IPS DF 19.7 (cell line): ENCODE measurements at places on chromosomes 13 and 19.

- DNase-seq = no peak
Observed at GRCh38 chr13:100140441-100140840, 51.5 kb downstream of the PCCA start.

- DNase-seq = no peak
Observed at GRCh38 chr13:46665633-46666482, 112.9 kb downstream of the LRCH1 start.

- DNase-seq = no peak
Observed at GRCh38 chr13:113926951-113927660, 46.8 kb downstream of the C13orf46 start.

- no peak for DNase-seq
Observed at GRCh38 chr19:40598121-40598917, 2.9 kb upstream of the LTBP4 start.

GRCh38 chr19:3366753-3367627 lies 607 bp downstream of the NFIC start:
- no peak for DNase-seq

GRCh38 chr13:42804244-42804874 lies 23.0 kb downstream of the FAM216B start:
- no peak for DNase-seq

- no peak for DNase-seq
Observed at GRCh38 chr19:45418802-45419201, 4.9 kb downstream of the ERCC1 start.

DNA sequence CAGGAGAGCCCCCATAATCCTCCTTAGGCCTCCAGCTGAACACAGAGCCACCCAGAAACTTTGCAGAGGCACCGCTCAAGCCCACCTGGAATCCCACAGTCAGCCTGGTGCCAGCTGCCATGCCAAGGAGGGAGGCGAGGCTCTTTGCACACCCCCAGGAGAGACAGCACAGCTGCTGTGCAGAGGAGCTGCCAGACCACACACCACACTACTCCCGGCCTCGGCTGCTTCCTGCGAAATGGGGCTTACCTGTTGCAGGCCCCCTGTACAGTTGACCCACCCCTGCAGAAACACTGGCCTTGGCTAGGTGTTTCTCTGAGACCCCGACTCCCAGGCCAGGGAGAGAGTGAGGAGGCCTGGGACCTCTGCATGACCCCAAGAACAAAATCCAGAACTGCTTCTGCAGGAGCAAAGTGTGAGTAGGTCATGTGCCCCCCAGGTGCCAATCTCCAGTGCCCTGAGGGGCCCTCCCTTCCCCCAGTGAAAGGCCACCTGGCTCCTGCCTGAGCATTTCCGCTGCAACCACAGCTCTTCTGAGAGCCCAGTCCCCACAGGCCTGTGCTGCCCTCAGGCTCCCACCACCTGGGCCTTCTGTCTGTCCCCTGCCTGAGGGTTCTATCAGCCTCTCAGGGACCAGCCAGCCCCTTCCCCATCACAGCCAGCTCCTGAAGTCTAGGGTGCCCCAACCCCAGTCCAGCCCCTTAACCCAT lies 580.4 kb downstream of the UQCRFS1 start:
- no peak for DNase-seq

DNA sequence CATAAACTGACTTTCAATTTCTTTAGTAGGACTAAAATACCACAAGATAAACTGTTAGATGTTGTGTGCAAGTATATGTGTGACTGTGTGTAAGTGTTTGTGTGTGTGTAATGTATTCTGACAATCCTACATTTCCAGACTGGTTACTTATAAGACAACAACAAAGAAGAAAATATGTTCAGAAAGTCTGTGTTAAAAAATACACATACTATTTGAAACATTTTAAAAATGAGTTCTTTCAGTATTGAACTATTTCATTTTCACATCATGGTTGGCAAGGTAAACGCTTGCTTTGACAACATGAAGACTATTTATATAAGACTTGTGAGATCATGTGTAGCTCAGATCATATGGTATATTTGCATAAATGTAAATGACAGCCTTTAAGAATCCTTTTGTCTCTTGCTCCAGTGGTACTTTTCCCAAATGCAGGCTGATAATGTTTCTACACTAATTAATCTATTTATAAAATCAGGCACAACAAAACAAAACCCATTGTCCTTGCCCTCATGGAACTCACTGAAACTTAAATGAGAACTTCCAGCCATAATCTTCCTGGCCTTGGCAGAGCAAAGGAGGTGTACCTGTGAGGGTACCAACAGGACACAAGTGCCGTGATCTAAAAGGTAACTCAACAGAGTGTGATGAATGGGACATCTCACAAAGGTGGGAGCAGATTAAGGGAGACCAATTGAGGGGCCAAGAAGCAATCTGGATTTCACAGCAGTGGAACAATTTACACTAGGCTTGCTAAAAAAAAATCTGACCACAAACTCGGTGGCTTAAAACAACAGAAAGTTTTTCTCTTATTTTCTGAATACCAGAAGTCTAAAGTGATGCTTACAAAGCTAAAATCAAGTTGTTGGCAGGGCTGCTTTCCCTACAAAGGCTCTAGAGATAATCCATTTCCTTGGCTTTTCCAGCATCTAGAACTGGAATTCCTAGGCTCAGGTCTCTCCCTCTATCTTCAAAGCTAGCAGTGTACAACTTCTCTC lies 349.0 kb downstream of the TBC1D4 start:
- DNase-seq = no peak

DNA sequence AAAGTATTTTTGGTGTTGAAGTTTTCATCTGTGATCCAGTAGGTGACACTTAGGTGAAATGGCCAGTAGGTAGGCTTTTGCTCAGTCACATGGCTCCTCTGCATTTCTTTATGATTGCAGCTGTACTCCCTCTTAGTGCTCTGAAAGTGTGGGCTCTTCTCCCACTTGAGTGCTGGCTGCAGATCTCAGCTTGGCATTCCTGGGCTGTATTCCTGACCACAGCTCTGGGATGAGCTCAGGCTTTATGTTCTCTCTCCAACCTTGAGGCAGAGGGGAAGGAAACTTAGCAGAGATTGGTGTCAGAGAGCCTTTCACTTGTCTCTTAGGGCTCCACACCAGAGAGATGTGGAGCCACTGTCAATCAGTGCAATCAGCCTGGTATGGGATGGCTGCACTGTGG lies 254.3 kb downstream of the NDFIP2 start:
- no peak for DNase-seq

- DNase-seq = no peak
Observed at GRCh38 chr19:1513499-1514294, 878 bp upstream of the ADAMTSL5 start.

DNA sequence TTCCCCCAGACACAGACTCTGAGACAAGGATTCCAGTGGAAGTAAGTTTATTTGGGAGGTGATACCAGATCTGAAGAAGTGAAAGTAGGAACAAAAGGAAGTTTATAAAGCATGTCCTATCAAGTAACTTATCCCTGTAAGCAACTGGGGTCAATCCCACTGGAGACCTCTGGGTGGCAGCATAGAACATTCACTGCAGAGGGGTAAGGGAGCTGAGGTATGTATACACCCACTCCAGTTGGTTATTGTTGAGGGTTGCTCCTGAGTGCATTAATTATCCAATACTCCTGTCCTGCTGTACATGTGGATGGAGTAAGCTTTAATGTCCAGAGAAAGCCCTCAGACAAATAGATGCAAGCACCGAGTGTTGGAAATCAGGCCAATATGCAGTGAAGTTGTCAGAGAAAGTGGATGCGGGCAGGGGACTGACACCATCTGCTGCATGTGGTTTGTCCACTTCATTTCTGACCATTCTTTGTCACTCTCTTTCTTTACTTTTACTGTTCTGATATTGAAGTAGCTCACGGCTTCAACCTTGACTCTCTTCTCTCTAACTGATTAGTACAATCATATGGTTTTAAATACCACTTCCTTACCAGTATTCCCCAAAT lies 46.7 kb downstream of the NOTCH3 start:
- peak; percentile 38 for DNase-seq

GRCh38 chr13:80695841-80696240 lies 354.9 kb upstream of the SPRY2 start:
- no peak for DNase-seq

GRCh38 chr13:33322543-33322809 lies 36.9 kb upstream of the STARD13 start:
- no peak for DNase-seq

DNA sequence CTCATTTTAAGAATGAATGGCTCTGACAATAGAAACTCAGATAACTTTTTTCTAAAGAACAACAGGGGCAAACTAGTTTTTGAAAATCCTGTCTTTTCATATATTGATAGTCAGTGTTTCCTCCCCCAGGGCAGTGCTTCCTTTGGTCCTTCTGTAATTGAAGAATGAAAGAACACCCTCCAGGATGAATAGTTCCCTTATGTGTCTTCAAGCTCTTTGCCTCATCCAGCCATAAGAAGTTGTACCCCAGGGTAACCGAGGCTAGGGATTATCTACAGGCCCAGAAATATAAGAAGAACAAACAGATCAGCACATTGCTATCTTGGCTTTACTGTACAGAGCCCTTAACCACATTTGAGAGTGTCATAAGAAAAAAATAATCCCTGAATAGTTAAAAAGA lies 12.1 kb upstream of the ERICH6B start:
- no peak for DNase-seq

DNA sequence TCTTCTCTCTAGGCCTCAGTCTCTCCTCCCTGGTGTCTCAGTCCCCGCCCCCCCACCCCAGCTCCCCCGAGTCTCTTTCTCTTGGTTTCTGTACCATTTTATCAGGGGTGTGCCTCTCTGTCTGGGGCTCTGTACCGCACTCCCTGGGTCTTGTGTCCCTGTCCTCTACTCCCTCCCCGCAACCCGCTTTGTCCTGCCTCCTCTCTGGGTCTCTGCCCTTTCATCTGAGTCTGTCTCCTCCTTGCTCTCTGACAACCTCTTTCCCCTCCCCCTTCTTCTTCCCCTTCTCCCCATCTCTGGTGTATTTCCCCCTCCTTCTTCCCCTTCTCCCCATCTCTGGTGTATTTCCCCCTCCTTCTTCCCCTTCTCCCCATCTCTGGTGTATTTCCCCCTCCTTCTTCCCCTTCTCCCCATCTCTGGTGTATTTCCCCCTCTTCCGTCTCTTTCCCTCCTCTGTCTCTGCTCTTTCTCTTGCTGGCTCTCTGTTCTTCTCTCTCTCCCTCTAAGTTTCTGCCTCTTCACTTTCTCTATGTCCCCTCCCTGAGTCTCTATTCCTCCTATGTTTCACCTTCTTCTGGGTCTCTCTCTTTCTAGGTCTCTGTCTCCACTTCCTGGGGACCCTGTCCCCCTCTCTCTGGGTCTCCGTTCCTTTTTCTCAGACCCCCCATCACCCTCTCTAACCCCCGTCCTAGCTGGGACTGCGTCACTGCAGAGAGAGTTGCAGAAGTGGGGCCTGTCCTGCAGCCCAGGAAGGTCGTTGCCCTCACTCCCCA lies 2.2 kb upstream of the KCNC3 start:
- DNase-seq = no peak

- DNase-seq = no peak
Observed at GRCh38 chr19:31506102-31506501, 156.9 kb upstream of the TSHZ3 start.

DNA sequence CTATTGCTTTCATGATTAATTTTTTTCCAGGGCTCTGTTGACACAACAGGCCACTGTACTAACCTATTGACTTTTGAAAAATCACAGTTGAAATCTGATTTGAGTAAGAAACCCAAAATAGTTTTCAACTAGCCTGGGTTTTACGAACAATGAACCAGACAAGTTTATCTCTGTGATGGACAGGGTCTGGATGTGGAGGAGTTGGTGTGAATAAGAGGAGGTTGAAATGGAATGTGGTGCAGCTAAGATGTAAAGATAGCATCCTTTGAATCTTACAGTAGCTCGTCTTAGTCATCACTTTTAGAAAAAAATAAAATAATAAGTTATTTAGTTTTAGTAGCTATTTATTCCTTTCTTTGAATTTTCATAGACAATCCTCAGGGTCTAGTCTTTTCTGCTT lies 8.3 kb upstream of the OXGR1 start:
- DNase-seq = no peak

- DNase-seq = no peak
Observed at GRCh38 chr19:49665351-49666119, at the start of the genes BCL2L12 and IRF3. TSS of gene BCL2L12 (plus strand) at chr19:49665933. CDS start at chr19:49666693, 760 bp downstream. TSS of gene IRF3 (minus strand) at chr19:49665857. CDS start at chr19:49664838, 1,019 bp downstream.

DNA sequence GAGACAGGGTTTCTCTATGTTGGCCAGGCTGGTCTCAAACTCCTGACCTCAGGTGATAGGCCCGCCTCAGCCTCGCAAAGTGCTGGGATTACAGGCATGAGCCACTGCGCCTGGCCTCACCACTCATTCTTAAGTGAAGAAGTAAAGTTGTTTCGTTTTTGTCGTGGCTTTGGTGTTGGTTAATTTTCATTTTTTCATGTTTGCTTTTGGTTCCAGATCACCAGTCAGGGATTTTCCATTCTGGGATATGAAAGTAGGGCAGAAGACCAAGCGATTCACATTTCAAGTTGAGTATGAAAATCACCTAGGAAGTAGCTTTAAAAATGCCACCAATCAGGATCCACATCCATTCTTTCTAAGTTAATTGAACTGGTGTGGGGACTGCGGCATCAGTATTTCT lies 289.9 kb downstream of the DIAPH3 start:
- DNase-seq = no peak

DNA sequence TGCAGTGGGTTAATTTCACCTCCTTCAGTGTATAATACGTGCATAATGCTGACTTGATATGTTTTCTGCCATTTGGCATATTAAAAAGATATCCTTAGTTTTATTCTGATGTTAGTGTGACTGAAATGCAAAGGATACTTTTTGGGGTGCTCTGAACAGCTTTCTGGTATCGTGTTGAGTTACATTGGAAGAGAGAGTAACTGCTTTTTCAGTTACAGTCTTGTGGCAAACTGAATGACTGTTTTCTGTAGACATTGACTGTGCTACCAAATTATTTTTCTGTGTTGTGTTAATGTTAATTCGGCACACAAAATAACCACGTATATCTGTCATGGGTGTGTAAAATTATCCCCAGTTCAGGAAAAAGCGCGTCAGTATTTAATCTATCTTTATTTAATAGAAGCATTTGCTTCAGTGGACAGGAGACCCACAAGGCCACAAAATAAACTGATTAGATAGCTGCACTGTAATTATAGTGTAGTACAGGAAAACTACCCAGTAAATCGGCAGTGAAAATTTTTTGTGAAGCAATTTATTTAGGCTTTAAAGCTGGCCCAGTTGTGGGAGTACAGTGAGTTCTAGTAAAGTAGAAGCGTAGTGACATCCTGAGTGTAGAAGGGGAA lies 2.5 kb downstream of the URI1 start:
- DNase-seq = no peak

DNA sequence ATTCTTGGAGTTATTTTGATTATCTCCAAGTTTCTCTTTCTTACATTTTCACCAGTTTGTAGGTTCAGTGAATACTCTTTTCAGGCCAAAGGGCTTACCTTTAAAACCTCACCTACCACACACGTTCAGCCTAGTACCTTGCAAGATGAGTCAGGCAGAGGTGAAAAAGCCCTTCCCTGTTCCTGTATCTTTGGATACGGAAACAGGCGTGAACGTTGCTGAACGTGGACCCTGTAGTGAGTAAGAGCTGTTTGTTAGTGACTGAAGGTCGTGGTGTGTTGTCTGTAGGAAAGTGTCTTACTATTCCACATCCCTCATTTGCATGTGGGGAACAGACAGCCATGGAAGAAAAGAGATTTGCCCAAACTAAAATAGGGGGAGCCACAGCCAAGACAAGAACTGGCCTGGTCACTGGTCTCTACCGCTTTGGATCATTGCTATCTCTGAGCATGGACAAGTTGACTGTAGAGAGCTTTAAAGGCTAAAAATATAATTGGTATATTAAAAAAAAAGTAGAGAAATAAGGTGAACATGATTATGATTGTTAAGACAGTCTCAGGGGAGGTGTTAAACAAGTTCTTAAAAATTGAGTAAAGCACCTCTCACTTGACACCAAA lies 3.5 kb downstream of the CEBPG start:
- DNase-seq = no peak

GRCh38 chr19:13817615-13818371 lies 22.6 kb downstream of the ZSWIM4 start:
- DNase-seq = peak; percentile 96

- no peak for DNase-seq
Observed at GRCh38 chr13:95707442-95708390, 30.8 kb downstream of the DNAJC3 start.
